ENCODE measurements at places on chromosomes 2 and 18.
A peak's percentile ranks its signal among the peaks of the same experiment; 100 is the strongest.

GRCh38 chr2:123362671-123363440 is 662.2 kb upstream of the CNTNAP5 start:
- no peak for DNase-seq

- no peak for DNase-seq
These were observed 72.8 kb upstream of the TTC39C start for GRCh38 chr18:23941791-23942190.

DNA sequence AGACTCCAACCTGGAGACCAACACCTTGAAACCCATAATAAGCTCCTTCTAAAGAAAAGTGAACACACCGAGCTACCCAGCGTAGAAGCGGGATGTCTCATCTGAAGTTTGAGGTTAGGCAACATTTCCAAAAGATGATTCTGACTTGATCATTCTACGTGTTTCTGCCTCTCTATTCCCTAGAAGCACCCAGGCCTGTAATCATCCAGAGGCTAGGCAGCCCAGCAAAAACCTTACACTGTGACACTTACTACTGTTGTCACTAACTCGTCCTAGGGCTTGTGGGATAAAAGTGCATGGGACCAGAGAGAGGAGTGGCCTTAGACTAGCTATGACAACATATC is 1.4 kb downstream of the ZBTB14 start:
- no peak for DNase-seq

- peak; percentile 3 for DNase-seq
These were observed 131.2 kb upstream of the TTC27 start for GRCh38 chr2:32496662-32497061.

- DNase-seq: no peak
These were observed 105.5 kb downstream of the BCL2 start for GRCh38 chr18:63213936-63214671.

DNA sequence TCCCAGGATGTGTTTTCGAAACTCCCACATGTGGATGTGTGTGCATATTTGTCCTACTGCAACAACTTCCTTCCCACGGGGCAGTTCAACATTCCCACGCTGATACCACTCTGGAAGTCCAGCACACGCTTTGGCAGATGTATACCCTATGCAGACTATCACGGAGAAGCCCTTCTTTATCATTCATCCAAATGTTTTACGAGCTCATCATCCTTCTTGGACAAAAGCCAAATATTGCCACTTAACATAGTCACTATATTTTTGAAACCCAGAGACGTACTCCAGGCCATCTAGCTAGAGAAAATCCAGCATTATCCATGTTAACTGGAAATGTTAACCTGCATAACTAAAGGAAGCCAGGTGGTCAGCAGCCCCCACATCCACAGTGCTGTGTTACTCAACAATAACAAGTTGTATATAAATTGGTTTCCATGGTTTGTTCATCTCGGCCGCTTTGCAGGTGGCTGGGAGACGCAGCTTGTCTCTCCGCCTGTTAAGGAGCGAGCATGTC is 131.5 kb downstream of the ZNF532 start:
- DNase-seq: no peak

- no peak for DNase-seq
These were observed 15.7 kb downstream of the CCDC85A start for GRCh38 chr2:56199492-56199891.

- no peak for DNase-seq
These were observed 42.4 kb upstream of the NABP1 start for GRCh38 chr2:191635333-191636234.

GRCh38 chr18:58911766-58912165 is 47.1 kb downstream of the ZNF532 start:
- no peak for DNase-seq

DNA sequence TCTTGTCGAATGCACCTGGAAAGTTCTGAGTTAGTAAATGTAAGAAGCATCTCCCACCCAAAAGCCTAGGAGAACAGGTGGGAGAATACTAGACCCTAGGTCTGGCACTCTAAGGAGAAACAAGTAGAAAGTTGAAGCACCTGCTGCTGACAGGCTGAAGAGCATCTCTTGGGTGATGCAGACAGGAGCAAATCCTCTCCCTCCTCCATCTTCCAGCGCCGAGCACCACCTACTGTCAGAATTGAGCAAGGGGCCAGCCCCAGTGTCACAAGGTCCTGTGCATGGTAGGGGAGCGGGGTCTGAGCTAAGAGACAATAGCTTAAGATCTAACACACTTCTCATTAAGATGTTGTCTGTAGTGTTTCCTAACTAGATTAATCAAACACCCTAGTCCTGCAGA is 52.9 kb downstream of the HK2 start:
- DNase-seq: no peak

DNA sequence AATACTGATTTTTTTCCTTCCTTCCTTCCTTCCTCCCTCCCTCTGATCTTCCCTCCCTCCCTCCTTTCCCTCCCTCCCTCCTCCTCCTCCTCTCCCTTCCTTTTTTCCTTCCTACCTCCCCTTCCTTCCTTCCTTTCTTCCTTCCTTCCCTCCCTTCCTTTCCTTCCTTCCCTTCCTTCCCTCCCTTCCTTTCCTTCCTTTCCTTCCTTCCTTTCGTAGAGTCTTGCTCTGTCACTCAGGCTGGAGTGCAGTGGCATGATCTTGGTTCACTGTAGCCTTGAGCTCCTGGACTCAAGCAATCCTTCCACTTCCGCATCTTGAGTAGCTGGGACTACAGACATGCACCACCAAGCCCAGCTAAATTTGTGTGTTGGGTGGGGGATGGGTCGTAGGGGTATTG is 8.9 kb upstream of the TMEM131 start:
- DNase-seq: no peak

- DNase-seq: no peak
These were observed 36.3 kb upstream of the TTC21B start for GRCh38 chr2:165989851-165990250.

DNA sequence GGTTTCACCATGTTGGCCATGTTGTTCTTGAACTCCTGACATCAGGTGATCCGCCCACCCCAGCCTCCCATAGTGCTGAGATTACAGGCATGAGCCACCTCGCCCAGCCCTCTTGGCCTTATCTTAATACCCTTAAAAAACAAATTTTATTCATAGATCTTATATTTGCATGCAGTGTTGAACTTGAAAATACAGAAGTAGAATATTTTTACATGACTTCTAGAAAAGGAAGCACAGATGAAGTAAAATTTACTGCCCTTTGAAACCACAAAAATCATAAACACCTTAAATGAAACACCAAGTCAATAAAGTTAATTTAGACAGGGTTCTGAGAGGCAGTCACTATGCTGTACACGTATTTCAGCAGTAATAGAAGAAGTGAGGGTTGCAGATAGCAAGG is 145.7 kb downstream of the CERS6 start:
- DNase-seq: peak; percentile 18

- DNase-seq: peak; percentile 19
These were observed 821 bp upstream of the EPHA4 start for GRCh38 chr2:221572821-221573429.

Measured in CD4-positive, alpha-beta T cell treated with Interleukin-4 for 1 hour (primary cell).